ENCODE measurements at places on chromosomes 7 and 10. TPM values are rescaled to one million over a fixed set of nuclear protein-coding genes. Genes with fewer than 3 reads are reported as not detected.

Gene MRPS17
- total RNA-seq, result 13.4 TPM

Gene BCCIP
- 25.9 TPM for total RNA-seq

GRCh38 chr10:65501259-65501658 is 1424.6 kb upstream of the LRRTM3 start:
- no peaks in the 10 kb centered on the region for H3K4me1 ChIP-seq
- H3K27ac ChIP-seq, result no peak overlapping the region
- no peaks in the 10 kb centered on the region for H3K27me3 ChIP-seq
- no peak for DNase-seq

DNA sequence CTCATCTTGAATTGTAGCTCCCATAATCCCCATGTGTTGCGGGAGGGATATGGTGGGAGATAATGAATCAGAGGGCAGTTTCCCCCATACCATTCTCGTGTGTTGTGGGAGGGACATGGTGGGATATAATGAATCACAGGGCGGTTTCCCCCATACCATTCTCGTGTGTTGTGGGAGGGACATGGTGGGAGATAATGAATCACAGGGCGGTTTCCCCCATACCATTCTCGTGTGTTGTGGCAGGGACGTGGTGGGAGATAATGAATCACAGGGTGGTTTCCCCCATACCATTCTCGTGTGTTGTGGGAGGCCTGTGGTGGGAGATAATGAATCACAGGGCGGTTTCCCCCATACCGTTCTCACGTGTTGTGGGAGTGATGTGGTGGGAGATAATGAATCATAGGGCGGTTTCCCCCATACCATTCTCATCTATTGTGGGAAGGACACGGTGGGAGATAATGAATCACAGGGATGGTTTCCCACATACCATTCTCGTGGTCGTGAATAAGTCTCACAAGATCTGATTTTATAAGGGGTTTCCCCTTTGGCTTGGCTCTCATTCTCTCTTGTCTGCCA is 271.0 kb downstream of the MAD1L1 start:
- H3K27ac ChIP-seq, result peak overlapping the region; percentile 96
- no peak for DNase-seq
- H3K4me1 ChIP-seq, result no peaks in the 10 kb centered on the region
- H3K36me3 ChIP-seq, result no peaks in the 10 kb centered on the region
- H3K4me3 ChIP-seq, result no peak overlapping the region

- no peak for DNase-seq
- H3K4me1 ChIP-seq, result peaks cover 7% of the 10 kb centered on the region
- H3K4me3 ChIP-seq, result no peak overlapping the region
- H3K36me3 ChIP-seq, result no peaks in the 10 kb centered on the region
- no peaks in the 10 kb centered on the region for H3K27me3 ChIP-seq
Observed at GRCh38 chr7:116986611-116987565, 33.6 kb downstream of the ST7 start.

GRCh38 chr7:128119036-128119435 is 87.8 kb upstream of the LRRC4 start:
- DNase-seq, result peak; percentile 52
- H3K27me3 ChIP-seq, result peaks cover 1% of the 10 kb centered on the region
- H3K36me3 ChIP-seq, result no peaks in the 10 kb centered on the region
- no peak overlapping the region for H3K4me3 ChIP-seq
- no peak overlapping the region for H3K27ac ChIP-seq
- peaks cover 17% of the 10 kb centered on the region for H3K4me1 ChIP-seq

DNA sequence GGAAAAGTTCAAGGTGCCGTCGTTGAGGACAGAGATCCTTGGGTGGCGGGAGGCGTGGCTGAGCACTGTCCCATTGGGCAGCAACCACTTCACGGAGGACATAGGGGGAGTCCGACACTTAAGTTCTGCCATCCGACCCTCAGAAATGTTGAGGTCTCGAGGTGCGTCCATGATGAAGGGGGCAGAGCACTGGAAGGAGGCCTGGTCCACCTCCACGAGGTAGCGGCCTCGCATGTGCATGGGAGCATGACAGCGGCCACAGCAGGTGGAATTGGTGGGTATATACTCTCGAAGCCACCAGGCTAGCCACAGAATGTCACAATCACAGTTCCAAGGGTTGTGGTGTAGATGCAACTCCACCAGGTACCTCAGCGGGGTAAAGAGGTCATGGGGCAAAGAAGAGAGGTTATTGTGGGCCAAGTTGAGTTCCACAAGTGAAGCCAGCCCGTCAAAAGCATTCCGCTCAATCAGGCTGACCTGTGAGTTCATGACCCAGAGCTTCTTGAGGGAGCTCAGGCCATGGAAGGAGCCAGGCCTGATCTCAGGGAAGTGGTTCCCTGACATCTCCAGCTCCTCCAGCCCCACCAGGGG is 1.7 kb downstream of the LRRC4 start:
- no peaks in the 10 kb centered on the region for H3K27me3 ChIP-seq
- H3K4me3 ChIP-seq, result no peak overlapping the region
- DNase-seq, result no peak

DNA sequence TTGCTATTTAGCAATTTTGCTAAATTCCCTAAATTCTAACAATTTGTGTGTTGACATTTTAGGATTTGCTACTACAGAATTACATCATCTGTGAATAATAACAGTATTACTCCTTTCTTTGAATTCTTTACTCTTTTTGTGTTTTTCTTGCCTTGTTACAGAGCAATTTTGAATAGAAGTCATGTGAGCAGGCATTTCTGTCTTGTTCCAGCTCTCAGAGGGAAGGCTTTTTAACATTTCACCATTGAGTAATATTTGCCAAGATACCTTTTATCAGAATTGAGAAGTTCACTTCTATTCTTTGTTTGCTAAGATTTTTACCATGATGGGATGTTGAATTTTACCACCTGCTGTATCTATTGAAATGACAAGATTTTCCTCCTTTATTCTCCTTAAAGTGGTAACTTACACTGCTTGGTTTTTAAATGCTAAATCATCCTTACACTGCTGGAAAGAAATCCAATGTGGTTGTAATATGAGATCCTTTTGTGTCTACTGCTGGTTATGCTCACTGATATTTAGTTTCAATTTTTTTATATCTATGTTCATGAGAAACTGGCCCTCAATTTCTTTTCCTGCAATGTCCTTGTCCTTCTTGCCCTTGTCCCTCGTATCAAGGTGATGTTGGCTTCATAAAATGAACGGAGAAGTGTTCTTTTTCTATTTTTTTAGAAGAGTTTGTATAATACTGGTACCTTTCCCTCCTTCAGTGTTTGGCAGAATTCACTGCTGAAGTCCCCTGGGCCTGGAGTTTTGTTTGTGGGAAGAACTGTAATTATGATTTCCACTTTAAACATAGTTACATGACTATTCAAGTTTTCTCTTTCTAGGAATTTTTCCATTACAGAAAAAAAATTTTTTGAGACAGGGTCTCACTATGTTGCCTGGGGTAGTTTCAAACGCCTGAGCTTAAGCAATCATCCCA is 50.3 kb upstream of the ATP6V0A4 start:
- H3K4me1 ChIP-seq, result no peaks in the 10 kb centered on the region
- H3K27ac ChIP-seq, result no peak overlapping the region
- H3K4me3 ChIP-seq, result no peak overlapping the region

DNA sequence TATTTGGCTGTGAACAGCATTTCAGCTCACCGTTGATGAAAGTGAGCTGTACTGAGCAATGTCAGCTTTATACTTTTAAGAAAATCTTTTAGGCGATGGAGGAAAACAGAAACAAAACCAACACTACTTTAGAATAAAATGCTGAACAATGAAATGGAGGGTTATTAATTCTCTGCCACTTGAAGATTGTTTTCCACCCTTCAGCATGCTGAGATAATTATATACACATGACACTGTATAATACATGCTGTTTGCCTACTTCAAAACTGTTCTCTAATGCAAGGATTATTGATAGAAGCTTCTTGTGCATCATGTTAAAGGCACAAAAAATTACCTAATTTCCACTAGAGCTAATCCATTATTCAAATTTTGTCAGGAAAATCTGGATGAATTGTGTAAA is 66.8 kb downstream of the CACNA2D1 start:
- H3K27me3 ChIP-seq, result no peaks in the 10 kb centered on the region
- no peaks in the 10 kb centered on the region for H3K4me1 ChIP-seq
- no peaks in the 10 kb centered on the region for H3K36me3 ChIP-seq
- H3K27ac ChIP-seq, result no peak overlapping the region
- DNase-seq, result no peak

GRCh38 chr7:43616977-43617376 is 34.1 kb downstream of the STK17A start:
- H3K4me3 ChIP-seq, result no peak overlapping the region
- no peaks in the 10 kb centered on the region for H3K27me3 ChIP-seq
- H3K27ac ChIP-seq, result no peak overlapping the region
- H3K36me3 ChIP-seq, result peaks cover 65% of the 10 kb centered on the region
- DNase-seq, result no peak

DNA sequence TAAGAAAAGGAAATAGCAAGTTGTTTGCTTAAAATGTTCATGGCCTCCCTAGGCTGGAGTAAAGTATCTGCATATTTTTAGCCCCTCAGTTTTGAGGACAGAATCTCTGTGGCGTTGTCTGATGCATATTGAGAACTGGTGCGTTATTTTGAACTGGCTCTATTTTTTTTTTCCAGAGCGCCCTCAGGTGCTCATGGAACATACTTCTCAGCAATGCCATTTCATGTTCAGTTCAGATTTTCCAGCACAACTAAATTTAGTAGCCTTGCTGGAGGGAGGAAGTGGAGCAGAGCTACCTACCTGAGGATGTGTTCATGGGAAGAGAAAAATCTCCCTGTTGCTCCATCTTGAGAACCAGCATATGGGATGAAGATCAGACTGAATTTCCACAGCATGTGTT is 870.5 kb downstream of the LRMDA start:
- peaks cover 30% of the 10 kb centered on the region for H3K4me1 ChIP-seq
- no peak for DNase-seq
- no peaks in the 10 kb centered on the region for H3K27me3 ChIP-seq
- no peaks in the 10 kb centered on the region for H3K36me3 ChIP-seq
- H3K4me3 ChIP-seq, result no peak overlapping the region

- no peaks in the 10 kb centered on the region for H3K36me3 ChIP-seq
- no peak overlapping the region for H3K27ac ChIP-seq
- no peak overlapping the region for H3K4me3 ChIP-seq
- H3K27me3 ChIP-seq, result no peaks in the 10 kb centered on the region
Observed at GRCh38 chr7:46660402-46660980, 739.4 kb upstream of the IGFBP3 start.

DNA sequence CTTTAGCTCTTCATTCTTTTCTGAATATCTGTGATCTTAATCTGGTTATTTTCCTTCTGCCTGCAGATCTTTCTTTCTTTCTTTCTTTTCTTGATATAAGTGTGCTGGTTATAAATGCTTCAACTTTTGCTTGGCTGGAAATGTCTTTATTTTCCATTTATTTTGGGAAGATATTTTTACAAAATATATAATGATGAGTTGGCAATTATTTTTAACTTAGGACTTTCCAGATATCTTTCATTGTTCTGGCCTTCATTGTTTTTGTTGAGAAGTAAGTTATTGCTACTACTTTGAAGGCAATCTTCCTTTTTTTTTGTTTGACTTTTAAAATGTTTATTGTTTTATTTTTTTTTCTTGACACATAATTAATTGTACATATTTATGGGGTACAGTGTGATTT is 75.3 kb downstream of the ZNF503 start:
- H3K4me1 ChIP-seq, result no peaks in the 10 kb centered on the region
- DNase-seq, result no peak
- H3K36me3 ChIP-seq, result no peaks in the 10 kb centered on the region

DNA sequence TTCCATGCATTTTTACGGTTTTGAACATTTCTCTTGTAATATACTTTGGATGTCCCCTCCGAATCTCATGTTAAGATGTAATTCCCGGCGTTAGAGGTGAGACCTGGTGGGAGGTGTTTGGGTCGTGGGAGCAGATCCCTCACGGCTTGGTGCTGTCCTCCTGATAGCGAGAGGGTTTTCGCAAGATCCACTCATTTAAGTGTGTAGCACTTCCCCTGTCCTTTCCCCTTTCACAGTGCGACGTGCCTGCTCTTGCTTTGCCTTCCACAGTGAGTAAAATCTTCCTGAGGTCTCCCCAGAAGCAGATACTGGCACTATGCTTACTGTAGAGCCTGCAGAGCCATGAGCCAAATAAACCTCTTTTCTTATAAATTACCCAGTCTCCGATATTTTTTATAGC is 6.6 kb downstream of the GPR141 start:
- H3K4me1 ChIP-seq, result no peaks in the 10 kb centered on the region
- no peak for DNase-seq
- no peak overlapping the region for H3K27ac ChIP-seq
- no peaks in the 10 kb centered on the region for H3K36me3 ChIP-seq
- H3K4me3 ChIP-seq, result no peak overlapping the region
- H3K27me3 ChIP-seq, result no peaks in the 10 kb centered on the region

- no peaks in the 10 kb centered on the region for H3K27me3 ChIP-seq
- H3K36me3 ChIP-seq, result no peaks in the 10 kb centered on the region
- no peak overlapping the region for H3K4me3 ChIP-seq
Observed at GRCh38 chr7:40437936-40438634, 303.3 kb downstream of the SUGCT start.

DNA sequence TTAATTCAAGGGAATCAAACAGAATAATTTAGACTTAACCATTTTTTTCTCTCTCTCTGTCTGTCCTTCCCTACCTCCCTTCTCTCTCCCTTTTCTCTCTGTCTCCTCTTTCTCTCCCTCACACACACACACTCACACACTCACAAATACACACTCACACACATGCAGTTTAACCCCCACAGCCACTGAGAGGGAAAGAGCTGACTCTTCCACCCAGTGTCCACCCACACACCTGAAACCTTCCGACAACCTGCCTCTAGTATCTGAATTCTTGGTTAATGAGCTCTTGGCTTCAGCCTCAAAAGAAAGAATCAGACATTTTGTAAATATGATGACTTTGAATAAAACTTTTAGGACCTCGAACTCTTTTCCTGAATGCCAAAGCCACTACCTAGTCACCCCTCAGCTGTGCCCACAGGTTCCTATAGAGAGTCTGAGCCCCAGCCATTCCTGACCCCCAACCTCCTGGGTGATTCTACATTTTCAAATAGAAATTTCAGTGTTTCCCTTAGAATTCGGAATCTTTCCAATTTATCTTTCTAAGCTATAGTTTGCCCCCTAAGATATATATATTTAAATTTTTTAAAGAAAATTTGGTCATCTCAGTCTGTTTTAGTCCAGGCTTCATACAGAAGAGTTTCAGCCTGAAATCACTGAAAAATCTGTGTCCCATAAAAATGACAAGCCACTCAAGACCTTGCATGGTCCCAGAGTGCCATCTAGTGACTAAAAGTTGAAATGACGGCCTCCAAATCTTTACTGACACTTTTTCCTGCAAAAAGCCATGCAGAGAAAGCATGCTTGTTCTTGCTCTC is 202.8 kb downstream of the IPMK start:
- H3K27me3 ChIP-seq, result peaks cover 32% of the 10 kb centered on the region
- H3K4me3 ChIP-seq, result no peak overlapping the region
- DNase-seq, result peak; percentile 85
- H3K27ac ChIP-seq, result no peak overlapping the region
- H3K4me1 ChIP-seq, result no peaks in the 10 kb centered on the region
- no peaks in the 10 kb centered on the region for H3K36me3 ChIP-seq
